ENCODE measurements at places on chromosomes 6 and 20.

DNA sequence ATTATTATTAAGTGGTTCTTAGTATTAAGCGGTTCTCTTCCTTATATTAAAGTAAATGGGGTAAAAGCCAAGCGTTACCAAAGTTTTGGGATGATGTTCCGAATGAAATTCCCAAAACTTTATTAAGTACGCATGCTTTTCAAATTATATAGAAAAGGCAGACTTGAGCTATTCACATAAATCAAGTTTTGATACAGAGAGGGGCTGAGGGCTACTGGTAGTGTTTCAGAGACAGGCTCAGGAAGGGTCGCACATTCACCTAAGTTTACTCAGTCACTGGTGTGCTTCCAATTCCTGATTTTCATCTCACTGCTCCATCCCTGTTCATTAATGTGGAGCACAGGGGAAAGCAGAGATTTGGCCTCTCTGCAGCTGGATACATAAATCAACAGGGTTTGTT lies 652.2 kb downstream of the QKI start:
- no peak for DNase-seq

DNA sequence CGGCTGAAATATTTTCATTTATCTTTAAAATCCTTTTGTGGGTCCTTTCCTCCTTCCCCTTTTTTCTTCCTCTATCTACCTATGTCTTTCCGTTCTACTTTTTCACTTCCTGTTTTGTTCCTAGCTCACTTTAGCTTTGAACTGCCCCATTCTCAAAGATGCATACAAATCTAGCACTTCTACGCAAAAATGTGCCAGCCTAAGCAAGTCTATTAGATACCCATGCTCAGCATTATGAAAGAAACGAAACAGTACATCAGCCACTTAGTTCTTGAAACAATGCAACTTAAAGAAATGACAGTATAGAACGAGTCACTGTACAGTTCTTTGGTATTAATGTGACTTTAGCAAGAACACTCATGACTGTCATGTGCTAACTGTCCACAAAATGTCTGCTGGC lies 47.3 kb upstream of the MARCKS start:
- DNase-seq: no peak

GRCh38 chr6:139600343-139600742 lies 225.9 kb upstream of the CITED2 start:
- DNase-seq: no peak

GRCh38 chr6:166277018-166277417 lies 31.2 kb downstream of the PRR18 start:
- DNase-seq: peak; percentile 15

DNA sequence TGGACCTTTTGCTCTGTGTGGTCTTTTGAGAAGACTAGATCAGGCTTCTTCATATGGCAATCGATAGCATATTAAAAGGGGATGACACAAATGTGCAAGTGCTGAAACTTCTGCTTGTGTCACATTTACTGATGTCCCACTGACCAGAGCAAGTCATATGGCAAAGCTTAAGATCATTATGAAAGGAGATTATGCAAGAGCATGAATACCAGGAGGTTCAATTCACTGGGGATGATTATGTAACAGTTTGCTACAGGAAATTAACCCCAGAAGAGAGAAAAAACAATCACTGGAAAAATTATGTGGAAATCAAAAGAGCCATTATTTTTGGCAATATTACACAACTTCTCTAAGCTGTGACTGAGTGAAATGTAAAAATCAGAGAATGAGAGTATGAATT lies 13.7 kb upstream of the PRDM13 start:
- DNase-seq: no peak

GRCh38 chr20:4833074-4833728 lies 111.5 kb downstream of the PRND start:
- no peak for DNase-seq

DNA sequence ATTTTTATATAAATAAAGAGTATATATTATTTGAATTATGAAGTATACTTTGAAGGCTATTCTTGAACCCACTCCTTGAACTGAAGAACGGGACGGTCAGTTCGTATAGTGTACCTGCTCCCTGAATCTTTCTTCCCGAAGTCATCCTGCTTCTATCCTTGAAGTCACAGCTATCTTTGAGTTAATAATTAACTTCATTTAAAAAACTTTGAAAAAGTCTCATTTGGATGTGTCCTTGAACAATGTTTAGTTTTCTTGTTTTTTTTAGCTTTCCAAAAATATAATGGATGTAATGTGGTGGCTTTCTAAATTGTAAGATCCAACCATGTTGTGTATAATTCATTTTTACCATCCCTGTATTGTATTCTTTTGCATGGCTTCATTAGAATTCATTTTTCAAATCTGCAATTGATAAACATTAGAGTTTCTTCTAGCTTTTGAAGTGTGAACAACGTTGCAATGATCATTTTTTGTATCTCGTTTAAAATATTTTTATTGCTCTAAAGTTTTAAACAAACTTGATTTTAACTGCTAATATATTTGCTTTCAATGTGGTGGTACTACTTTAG lies 94.4 kb downstream of the NCOA3 start:
- DNase-seq: no peak

- peak; percentile 68 for DNase-seq
Measured at GRCh38 chr6:99603421-99604165, 3.0 kb upstream of the PRDM13 start.

DNA sequence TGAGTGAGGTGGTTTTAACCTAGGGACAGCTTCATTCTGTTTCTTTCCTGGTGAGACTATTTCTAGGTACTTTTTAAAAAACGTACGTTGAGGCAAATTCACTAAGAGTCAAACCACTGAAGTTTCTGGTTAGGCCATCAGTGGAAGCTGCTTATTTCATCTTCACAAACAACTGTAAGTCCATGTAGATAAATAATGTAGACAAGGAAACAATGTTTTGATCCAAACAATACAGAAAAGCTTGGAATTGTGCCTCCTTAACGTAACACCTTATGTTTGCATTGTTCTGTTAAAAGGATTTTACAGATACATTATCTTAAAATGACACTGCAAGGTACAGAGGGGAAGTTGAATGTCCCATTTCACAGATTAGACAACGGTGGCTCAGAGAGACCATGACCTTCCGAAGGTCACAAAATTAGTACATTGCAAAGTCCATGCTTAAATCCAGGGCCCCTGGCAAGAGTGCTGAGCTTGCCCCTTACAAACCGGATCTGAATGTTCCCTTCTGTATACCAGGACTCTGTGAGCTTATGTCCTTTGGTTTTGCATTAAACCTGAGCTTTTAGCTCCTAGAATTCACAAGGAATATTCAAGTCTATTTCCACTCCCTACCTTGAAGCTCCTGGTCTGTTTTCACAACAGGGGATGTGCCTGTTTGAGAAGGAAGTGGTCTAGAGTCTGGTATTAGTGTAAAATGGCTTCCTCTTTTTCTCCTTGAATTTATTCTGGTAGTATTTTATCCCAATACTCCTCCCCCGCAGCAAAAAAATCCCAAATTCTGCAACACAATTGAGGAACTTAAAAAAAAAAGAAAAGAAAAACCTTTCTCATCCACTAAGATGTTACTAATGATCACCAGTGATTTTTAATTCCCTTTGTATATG lies 28.9 kb upstream of the ZNF217 start:
- no peak for DNase-seq

DNA sequence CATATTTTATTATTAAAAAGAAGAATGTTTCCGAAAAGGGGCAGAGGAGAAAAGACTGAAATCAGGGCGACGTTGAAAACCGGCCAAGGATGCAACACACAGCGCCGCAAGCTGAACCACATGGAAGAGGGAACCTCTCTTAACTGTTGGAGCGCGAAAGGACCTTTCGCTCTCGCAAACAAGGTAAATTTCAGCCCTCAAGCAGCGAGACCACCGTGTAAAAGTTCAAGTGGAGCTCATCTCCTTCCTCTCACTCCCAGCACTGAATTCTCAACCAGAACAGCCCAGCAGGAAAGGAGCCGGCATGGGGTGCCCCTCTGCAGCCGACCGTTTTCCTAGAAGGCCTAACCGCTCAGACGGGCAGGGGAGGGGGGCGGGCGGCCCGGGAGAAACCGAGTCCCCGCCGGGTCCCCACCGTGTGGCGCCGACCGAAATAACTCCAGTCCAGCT lies 621 bp downstream of the GPR63 start:
- peak; percentile 6 for DNase-seq

DNA sequence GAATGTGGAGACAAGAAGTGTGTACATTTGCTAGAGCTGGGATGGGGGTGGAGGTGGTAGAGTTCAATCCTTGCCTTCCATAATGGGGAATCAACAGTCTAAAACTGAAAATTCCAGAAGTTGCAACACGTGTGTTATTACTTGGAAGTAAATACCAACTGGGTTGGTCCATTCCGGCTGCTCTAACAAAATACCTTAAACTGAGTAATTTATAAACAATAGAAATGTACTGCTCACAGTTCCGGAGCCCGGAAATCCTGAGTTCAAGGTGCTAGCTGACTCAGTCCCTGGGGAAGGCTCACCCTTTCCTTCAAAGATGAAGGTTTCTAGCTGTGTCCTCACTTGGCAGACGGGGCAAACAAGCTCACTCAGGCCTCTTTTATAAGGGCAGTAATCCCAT lies 59.0 kb downstream of the RIN2 start:
- DNase-seq: peak; percentile 13

- DNase-seq: no peak
Measured at GRCh38 chr6:52227495-52227894, 16.8 kb downstream of the IL17F start.

GRCh38 chr6:145070791-145071190 lies 664.5 kb downstream of the EPM2A start:
- no peak for DNase-seq

- no peak for DNase-seq
Measured at GRCh38 chr6:83921315-83921714, 61.8 kb downstream of the CYB5R4 start.

- no peak for DNase-seq
Measured at GRCh38 chr6:38715016-38715689, at the start of gene DNAH8. TSS of gene DNAH8 (plus strand) at chr6:38715311. CDS start at chr6:38722810, 7,499 bp downstream.

DNA sequence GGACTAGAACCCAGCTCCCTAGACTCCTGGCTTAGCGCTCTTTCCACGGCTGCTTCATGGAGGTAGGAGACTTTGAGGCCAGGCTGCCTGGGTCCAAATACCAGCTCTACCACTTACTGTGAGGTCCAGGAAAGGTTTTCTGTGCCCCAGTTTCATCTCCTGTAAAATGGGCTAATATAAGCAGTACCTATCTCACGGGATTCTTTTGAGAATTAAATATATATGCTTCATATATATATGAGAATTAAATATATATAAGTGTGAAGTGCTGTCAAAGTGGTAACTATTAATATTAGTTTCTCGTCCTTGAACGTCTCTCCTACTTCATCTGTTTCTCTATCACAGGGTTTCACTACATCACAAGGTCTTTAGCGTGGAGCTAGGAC lies 10.2 kb upstream of the LY6G5C start:
- no peak for DNase-seq

DNA sequence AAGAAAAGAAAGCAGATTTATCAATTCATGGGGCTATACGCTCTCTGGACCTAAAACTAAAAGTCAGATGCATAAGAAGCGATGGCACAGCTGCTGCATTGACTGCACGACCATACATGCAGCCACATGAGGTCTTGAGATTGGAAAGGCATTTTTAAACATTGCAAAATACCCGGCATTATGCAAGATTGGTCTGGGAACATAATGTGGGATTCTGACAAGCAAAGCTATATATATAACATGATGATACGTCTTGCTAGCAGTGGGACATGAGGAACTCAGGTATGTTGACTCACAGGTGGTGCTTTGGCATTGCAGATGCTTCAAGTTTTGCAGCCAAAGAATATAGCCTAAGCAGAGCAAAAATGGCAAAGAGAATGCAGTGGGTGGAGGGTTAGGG lies 55.1 kb downstream of the SAMD3 start:
- no peak for DNase-seq

- no peak for DNase-seq
Measured at GRCh38 chr6:115067690-115068447, 725.0 kb upstream of the HS3ST5 start.

DNA sequence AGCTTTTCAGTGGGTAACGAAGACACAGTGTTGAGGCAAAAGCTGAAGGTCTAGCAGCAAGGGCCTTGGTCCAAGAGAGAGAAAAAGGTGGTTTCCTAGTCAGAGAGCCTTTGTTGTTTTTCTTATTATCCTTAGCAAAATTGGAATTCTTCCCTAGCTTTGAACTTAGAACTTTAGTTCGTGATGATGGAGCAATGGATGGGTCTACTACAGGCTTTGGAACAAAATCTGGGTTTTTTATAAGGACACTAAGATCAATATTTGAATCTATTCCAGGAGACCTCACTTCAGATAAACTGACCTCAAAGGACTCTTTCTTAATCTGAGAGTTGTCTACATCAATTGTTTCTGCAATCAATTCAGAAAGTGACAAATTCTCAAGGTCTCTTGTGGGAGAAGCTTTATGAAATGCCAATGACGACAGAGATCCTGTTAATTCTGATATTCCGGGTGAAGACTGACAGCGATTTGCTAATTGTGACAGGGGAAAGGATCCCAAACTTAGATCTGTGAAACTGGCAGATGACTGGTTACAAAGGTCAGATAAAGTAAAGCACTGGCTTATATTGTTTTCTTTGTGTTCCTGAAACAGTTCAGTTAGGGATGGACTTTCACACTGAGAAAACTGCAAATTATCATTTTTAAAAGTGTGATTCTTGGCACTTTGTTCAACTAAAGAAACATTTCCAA lies 17.7 kb downstream of the HBS1L start:
- no peak for DNase-seq

- no peak for DNase-seq
Measured at GRCh38 chr6:137749696-137750211, 117.3 kb upstream of the TNFAIP3 start.

DNA sequence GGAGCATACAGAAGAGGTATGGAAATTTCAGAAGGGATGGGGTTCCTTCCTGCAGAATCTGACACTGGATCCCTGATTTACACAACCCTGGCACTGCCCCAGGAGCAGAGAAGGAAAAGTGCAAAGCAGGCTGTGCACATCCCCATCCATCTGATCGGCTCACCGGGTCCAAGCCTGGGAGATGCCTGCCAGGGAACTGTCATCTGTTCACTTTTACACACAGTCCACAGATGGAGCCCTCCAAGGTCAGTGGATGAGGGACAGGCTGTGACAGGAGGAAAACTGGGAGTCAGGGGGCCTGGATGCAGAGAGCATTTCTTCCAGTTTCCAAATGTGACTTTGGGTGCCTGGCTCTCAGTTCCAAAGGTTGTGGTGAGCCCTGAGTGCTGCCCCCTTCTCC lies 11.0 kb upstream of the SYNDIG1 start:
- DNase-seq: no peak

Measured in MG63 (cell line).